ENCODE measurements at places on chromosomes 3 and 15. TPM values are rescaled to one million over a fixed set of nuclear protein-coding genes. Genes with fewer than 3 reads are reported as not detected.

GRCh38 chr15:81227716-81228115, 31.0 kb downstream of the IL16 start:
- no peak for DNase-seq

DNA sequence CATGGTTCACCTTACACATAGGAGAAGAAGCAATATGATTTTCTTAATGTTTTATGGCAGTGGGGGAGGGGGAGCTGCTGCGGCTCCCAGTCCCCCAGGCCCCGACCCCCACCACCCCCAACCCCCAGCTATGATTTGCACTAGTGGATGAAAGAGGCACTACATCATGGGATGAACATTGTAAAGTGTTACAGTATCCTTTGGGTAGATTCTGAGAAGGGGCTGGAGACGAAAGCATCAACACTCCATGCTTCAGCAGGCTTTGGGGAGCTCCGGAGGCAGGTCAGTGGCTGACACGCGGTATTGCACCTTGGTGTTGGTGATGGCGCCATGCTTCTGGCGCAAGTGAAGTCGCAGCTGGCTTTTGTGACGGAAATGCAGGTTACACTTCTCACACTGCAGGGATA, 19.9 kb upstream of the RTP2 start:
- no peak for DNase-seq

DNA sequence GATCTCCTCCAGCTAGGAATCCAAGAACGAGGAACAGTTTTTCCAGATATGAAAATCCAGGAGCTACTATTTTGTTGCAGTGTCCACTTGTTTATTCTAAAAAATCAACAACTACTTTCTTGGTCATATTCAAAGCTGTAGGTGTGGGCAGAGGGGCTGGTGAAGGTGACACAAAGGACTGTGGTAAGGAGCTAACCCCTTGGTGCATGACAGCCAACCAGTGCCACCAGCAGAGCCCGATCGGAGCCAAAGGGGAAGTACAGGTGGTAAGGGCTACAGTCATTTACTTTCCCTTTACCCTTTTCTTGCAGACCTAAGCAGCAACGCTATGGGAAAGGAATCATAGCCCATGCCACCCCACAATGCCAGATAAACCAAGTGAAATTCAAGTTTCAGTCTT, 30.7 kb downstream of the PLA1A start:
- DNase-seq = no peak

The RAF1 gene
- 84.0 TPM for total RNA-seq

The UCN2 gene
- total RNA-seq = not detected

Measured in dermis microvascular lymphatic vessel endothelial cell (primary cell).